Activated T-helper 1 cell treated with anti-CD3 and anti-CD28 coated beads, Interleukin-12 subunit alpha, Interleukin-12 subunit beta, Interleukin-2, Interleukin-4 antibody, amounts not matched to agents 30 ng/mL and 10 ng/mL and 1 ng/mL, durations not matched to agents 14 hours and 24 hours and 36 hours (primary cell): ENCODE measurements at places on chromosomes 4 and X. TPM values are rescaled to one million over a fixed set of nuclear protein-coding genes. Genes with fewer than 3 reads are reported as not detected.

Gene CPZ
- total RNA-seq: not detected in 2 replicates

DNA sequence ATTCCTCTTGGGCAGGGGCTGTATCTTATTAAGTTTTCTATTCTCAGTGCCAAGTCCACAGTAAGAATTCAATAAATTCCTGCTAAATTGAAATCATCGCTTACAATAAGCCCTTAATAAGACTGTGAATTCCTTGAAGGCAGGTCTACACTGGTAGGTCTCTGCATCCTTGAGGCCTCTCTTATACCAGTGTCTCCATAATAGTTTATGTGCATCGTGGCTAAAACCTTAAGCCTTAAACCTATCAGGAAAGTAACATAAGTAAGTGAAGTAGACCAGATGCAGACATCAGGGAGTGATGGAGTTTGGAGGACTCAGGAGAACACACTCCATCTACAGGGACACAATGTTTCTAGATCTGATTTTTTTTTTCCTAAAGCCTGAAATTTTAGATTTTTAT, 240.3 kb downstream of the LDB2 start:
- DNase-seq: no peak

DNA sequence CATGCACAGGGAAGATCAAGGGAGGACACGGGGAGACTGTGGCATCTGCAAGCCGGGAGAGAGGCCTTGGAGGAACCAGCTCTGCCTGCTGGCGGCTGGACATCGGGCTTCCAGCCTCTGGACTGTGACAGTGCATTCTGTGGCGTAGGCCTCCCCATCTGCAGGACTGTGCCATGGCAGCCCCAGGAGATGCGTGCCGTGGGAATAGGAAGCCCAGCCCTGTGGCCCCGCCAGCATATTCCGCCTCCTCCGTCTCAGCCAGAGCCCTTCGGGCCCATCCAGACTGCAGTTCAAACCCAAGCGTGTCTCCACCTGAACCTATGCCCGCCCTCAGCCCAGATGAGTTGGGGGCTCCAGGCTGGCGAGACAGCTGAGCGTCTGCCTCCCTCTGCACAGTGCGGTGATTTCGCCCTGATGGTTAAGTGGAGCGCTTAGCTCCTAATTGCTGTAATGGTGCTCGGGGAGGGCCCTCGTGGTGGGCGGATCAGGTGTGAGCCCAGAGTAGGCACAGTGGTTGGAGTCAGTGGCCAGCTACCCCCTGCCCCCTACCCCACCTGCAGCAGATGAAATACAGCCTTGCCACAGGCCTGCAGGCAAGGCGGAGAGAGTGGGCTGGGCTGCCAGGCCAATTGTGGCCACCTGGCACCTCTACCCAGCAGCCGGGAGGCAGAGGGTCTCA, 133.9 kb downstream of the HMX1 start:
- DNase-seq: no peak

GRCh38 chr4:156176896-156177295, 223.2 kb upstream of the CTSO start:
- no peak for DNase-seq

DNA sequence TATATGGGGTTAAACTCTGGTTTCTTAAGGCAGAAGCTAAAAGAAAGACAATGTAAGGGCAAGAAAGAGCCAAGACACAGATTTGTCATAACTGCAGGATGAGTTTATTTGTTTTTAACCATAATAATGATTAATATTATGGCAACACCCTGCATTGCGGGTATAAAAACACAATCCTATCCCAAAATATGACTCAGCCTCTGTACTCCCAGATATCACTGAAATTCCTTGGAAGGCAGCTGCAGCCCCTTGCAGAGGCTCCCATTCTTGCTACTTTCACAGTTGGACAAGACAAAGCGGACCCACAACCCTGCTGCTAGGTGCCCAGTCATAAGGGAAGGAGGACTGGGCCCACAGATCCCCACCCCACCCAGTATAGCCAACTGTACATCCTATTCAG, 20.4 kb upstream of the FGF16 start:
- no peak for DNase-seq

GRCh38 chr4:79852305-79852730, 220.7 kb downstream of the ANTXR2 start:
- DNase-seq: no peak
